ENCODE measurements at places on chromosomes 2 and 18. TPM values are rescaled to one million over a fixed set of nuclear protein-coding genes. Genes with fewer than 3 reads are reported as not detected.
A peak's percentile ranks its signal among the peaks of the same experiment; 100 is the strongest.

The DES gene
- total RNA-seq: 21,224 TPM

GRCh38 chr2:173806761-173807160 lies 158.4 kb downstream of the SP3 start:
- no peak overlapping the region for H3K4me3 ChIP-seq
- no peak overlapping the region for H3K27ac ChIP-seq
- H3K4me1 ChIP-seq: no peaks in the 10 kb centered on the region
- no peak for DNase-seq
- no peaks in the 10 kb centered on the region for H3K36me3 ChIP-seq

The SERPINB4 gene
- total RNA-seq: not detected

DNA sequence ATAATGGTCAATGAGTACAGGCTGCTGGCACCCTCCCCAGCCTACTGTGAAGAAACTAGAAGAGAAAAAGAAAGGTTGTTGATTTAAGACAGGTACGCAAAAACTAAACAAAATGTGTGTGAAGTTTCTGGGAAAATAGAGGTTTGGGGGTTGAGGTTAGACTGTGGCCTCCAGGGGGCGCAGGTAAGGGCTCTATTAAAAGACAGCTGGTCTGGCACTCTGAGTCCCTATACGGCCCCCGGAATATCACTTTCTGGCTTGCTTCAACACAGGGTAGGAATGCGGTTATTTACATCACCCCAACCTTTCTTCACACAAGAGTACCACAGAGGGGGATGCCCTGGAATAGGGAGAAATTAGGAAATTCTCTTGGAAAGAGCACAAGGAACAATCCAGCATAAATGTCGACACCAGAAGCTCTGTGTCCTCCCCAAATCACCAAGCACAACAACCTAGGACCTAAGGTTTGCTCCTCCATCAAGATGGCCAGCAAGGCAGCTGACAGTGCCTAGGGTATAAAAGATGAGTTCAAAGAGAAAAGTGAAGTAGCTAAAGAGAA lies 480.8 kb upstream of the KLHL29 start:
- no peaks in the 10 kb centered on the region for H3K4me1 ChIP-seq
- H3K27ac ChIP-seq: no peak overlapping the region
- H3K27me3 ChIP-seq: no peaks in the 10 kb centered on the region

DNA sequence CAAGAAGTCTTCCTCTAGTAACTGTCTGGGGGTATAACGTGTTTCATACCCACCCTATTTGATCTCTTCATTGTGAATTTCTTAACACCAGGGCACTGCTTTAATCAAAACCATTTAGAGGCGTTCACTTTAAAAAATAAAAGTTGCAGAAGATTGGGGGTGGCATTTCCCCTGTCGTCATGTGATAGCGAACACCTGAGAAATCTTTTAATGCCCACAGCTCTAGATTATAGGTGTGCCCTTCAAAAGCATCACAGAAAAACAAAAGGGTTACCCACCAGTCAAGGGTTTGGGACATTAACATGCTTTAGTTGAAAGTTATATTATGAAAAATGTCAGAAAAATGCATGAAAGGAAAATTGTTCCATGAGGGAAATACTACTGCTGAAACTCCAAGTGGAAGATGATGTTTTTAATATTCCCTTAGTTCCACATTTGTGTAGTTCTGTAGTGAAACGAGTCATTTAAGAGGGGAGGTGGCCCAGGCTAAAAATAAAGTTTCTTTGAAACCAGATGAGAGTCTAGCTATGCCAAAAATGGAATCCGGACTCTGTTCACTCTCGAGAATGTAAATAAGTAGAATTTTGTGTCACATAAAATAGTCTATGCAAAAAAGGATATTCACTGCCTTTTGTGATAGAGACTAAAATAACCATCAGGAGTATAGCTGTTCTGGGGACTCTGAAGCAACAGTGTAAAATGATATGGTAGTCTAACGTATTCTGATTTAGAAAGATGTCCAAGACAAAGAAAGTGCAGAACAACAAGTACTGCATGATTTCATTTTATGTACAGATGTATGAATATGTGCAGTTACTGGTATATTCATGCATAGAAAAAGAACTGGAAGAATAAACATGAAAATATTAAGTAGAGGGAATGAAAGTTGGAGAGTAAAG lies 95.3 kb downstream of the TMEM247 start:
- H3K36me3 ChIP-seq: peaks cover 15% of the 10 kb centered on the region
- no peaks in the 10 kb centered on the region for H3K27me3 ChIP-seq
- DNase-seq: no peak
- H3K27ac ChIP-seq: peak overlapping the region; percentile 83

The NPHP1 gene
- 5.1 TPM for total RNA-seq

The STARD6 gene
- not detected for total RNA-seq

GRCh38 chr2:205726506-205726905 lies 44.2 kb downstream of the NRP2 start:
- H3K27me3 ChIP-seq: no peaks in the 10 kb centered on the region
- DNase-seq: no peak
- H3K4me3 ChIP-seq: no peak overlapping the region
- H3K27ac ChIP-seq: no peak overlapping the region

DNA sequence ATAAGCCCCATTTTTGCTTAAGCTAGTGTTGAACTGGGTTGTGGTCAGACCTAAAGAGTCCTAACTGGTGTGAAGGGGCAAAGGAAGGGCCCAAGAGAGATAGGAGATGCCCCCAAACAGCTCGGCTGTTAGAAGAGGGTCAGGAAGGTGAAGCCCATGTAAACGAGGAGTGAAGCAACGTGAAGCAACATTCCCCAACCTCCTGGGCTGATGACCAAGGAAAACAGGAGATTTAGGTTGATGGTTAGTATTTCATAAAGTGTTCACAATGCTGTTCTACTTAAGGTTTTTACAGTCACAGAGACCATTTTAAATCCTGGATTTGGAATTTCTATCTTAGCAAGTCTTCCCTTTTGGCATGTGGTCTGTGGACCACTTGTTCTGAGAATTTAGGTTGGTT lies 144.0 kb upstream of the SERPINE2 start:
- DNase-seq: no peak
- no peak overlapping the region for H3K4me3 ChIP-seq
- no peaks in the 10 kb centered on the region for H3K4me1 ChIP-seq
- H3K27ac ChIP-seq: no peak overlapping the region

GRCh38 chr2:198645816-198646215 lies 811.9 kb downstream of the SATB2 start:
- DNase-seq: no peak
- no peaks in the 10 kb centered on the region for H3K27me3 ChIP-seq
- no peaks in the 10 kb centered on the region for H3K36me3 ChIP-seq
- H3K4me3 ChIP-seq: no peak overlapping the region

- no peaks in the 10 kb centered on the region for H3K27me3 ChIP-seq
- no peak overlapping the region for H3K4me3 ChIP-seq
- no peaks in the 10 kb centered on the region for H3K4me1 ChIP-seq
- H3K36me3 ChIP-seq: no peaks in the 10 kb centered on the region
- DNase-seq: no peak
Observed at GRCh38 chr2:3670941-3671340, 12.9 kb downstream of the ALLC start.

- H3K27me3 ChIP-seq: no peaks in the 10 kb centered on the region
- no peak overlapping the region for H3K4me3 ChIP-seq
- peaks cover 36% of the 10 kb centered on the region for H3K4me1 ChIP-seq
- DNase-seq: no peak
- H3K27ac ChIP-seq: peak overlapping the region; percentile 78
- H3K36me3 ChIP-seq: no peaks in the 10 kb centered on the region
Observed at GRCh38 chr2:20484034-20484617, 37.3 kb downstream of the RHOB start.

DNA sequence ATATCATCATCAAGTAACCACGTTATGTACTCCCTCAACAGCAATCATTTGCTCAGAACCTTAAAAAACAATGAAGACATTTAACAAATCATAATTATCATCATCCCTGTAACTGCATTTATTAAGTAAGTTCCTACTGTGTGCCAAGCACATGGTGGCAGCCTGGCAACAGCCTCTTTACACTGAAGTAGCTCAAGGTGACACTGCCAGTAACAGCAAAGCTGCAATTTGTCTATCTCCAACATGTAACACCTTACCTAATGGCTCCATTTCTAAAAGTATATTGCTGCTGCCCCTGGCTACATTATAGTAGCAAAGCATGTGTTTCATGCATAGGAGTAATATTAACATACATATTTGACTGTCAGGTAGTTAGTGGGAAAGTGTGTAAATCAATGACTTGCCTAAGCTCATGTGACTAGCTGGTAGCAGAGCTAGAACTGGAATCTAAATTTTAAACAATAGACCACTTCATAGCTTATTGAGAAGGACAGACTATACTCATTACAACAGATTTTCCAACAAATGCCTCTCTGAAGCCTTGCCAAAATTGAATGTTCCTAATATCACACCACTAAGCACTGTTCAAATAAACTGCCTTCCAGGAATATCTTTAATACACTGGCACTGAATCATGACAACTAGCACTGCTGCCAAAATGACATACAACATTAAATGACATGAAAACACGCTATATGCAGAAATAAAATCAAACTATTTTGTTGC lies 86.7 kb downstream of the L3MBTL4 start:
- no peak overlapping the region for H3K27ac ChIP-seq
- H3K4me3 ChIP-seq: no peak overlapping the region
- no peaks in the 10 kb centered on the region for H3K4me1 ChIP-seq

The LMAN1 gene
- 74.8 TPM for total RNA-seq

DNA sequence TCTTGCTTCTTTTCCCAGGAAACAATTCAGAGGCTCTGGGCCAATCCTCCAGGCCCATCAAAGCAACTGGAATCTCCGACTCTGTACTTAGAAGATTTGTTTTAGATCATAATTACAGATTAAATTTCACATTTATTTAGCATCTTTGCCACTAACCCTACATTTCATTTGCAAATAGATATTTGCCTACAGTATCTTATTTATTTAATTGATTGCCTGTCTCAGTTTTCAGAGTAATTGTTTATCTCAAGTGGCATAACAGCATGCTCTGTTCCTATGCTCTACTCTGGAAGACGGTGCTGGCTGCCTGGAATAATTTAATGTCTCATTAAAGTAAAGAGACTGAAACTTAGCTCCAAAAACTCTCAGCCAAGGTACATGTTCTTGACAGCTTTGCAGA lies 213.4 kb downstream of the HNMT start:
- H3K4me1 ChIP-seq: no peaks in the 10 kb centered on the region
- no peaks in the 10 kb centered on the region for H3K36me3 ChIP-seq
- no peak overlapping the region for H3K27ac ChIP-seq
- no peaks in the 10 kb centered on the region for H3K27me3 ChIP-seq

- H3K4me3 ChIP-seq: no peak overlapping the region
- peaks cover 24% of the 10 kb centered on the region for H3K4me1 ChIP-seq
- H3K36me3 ChIP-seq: no peaks in the 10 kb centered on the region
- H3K27ac ChIP-seq: no peak overlapping the region
- no peak for DNase-seq
Observed at GRCh38 chr2:172336681-172337080, 90.7 kb upstream of the ITGA6 start.

The TMEM247 gene
- not detected for total RNA-seq

The INPP5D gene
- 1.7 TPM for total RNA-seq

DNA sequence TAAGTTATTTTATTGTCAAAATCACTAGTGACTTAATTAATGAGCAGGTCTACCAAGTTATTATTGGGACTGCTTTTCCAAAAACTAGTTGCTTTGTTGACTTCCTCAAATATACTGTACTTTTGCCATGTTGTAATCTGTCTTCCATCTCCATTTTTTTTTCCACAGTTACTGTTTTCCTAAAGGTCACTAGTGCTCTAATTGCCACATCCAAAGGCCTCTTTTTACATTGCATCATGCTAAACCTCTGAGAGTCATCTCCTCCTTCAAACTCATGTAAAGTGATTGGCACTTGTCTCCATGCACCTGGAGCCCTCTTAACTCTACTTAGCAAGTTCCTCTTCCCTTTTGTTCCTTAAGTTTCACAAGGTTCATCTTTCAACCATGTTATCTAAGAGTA lies 11.8 kb downstream of the PMAIP1 start:
- H3K27me3 ChIP-seq: no peaks in the 10 kb centered on the region
- no peaks in the 10 kb centered on the region for H3K4me1 ChIP-seq

DNA sequence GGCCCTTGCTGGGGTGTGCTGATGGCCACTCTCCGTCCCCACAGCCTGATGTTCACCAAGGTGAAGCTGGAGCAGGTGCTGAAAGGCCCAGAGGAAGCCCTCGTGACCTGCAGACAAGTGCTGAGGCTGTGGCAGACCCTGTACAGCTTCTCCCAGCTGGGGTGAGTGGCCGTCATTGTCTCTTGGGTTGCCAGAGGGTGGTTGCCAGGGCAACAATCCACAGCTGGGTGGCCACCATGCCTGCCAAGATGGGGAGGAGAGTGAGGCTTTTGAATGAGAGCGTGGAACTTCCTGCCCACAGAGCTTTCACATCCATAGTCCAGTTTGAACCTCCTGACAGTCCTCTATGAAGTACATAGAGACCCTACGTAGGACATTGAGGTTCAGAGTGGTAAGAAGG lies 108.8 kb downstream of the STPG4 start:
- peak overlapping the region; percentile 93 for H3K27ac ChIP-seq
- H3K4me1 ChIP-seq: peaks cover 61% of the 10 kb centered on the region
- H3K27me3 ChIP-seq: no peaks in the 10 kb centered on the region
- H3K4me3 ChIP-seq: no peak overlapping the region
- H3K36me3 ChIP-seq: no peaks in the 10 kb centered on the region
- no peak for DNase-seq
